RWPE2 (cell line): ENCODE measurements at places on chromosomes 6 and 20.
A peak's percentile ranks its signal among the peaks of the same experiment; 100 is the strongest.

DNA sequence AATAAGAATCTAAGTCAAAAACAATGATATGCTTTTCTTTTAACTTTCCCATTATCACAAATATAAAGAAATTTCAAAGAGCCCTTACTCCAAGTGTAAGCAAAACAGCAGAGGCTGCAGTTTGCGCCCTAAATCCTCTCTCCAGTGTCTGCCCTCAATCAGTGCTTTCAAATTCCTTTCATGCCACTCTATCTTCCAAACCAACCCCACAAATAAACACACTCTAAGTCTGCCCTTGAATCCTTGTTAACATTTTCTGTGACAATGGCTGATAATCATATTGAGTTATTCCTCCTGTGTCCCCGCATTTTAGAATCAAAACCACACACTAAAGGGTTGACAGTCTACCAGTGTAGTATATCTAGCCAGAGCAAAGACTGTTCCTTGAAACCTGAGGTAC lies 317.9 kb upstream of the MARCKS start:
- H3K36me3 ChIP-seq: no peaks in the 10 kb centered on the region
- H3K4me3 ChIP-seq: no peak overlapping the region
- H3K27ac ChIP-seq: no peak overlapping the region
- no peak for DNase-seq
- H3K27me3 ChIP-seq: no peaks in the 10 kb centered on the region
- peaks cover 6% of the 10 kb centered on the region for H3K4me1 ChIP-seq

DNA sequence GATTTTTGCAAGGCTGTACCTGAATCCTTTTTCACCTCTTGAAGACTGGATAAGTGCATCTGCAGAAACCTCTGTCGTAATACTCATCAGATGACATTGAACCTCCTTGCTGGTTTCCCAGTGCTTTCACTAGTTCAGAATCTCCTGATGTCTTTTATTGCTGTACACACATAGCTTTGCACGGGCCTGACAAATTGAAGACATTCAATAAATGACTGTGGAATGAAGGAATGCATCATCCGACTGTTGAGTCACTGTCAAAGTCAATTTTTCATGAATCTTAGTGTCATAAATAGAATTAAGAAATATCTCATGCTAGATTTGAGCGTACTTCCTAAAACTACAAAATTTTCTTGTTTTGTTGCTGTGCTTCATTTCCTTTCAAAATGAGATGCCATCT lies 598.2 kb upstream of the MAP3K7 start:
- no peak overlapping the region for H3K4me3 ChIP-seq
- no peaks in the 10 kb centered on the region for H3K4me1 ChIP-seq
- H3K27me3 ChIP-seq: no peaks in the 10 kb centered on the region
- H3K36me3 ChIP-seq: no peaks in the 10 kb centered on the region

DNA sequence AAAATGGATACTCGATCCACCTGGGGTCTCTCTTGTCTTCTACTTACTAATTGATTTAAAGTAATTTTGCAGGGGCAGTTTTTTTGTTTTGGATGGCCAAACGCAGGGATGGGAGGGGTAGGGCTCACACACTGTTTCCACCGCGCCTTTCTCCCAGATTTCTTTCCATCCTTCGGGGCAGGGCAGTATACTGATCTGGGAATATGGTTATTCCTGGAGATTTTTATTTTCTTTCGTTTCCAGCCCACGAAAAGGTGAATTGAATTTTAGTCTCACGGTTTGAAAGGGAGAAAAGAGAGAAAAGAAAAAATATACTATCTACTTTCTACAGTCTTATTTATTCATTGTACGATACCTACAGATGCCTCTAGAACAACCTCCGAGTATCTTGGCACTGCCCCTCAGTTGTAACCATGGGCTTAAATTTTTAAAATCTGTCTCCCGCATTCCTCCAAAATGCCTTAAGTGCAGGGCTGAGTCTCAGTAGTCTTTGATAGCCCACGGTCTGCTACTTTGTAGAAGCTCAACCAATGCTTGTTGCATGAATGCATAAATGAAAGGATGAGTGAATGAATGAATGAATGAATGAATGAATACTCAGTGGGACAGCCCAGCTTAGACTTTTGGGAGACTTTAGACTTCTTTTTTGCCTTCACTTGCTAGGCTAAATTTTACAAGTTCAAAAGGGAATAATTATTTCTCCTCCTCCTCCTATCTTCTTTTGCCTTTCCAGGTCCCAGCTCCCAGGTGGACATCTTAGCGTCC lies 18.1 kb upstream of the TRIM27 start:
- DNase-seq: no peak
- H3K27me3 ChIP-seq: no peaks in the 10 kb centered on the region
- H3K27ac ChIP-seq: peak overlapping the region; percentile 56
- peaks cover 7% of the 10 kb centered on the region for H3K4me1 ChIP-seq

GRCh38 chr6:114334237-114334636 lies 8.6 kb downstream of the HS3ST5 start:
- no peaks in the 10 kb centered on the region for H3K4me1 ChIP-seq
- no peak overlapping the region for H3K27ac ChIP-seq
- DNase-seq: no peak
- no peaks in the 10 kb centered on the region for H3K36me3 ChIP-seq
- no peak overlapping the region for H3K4me3 ChIP-seq

- H3K4me1 ChIP-seq: peaks cover 23% of the 10 kb centered on the region
- DNase-seq: no peak
- no peak overlapping the region for H3K4me3 ChIP-seq
- H3K27ac ChIP-seq: peak overlapping the region; percentile 44
Measured at GRCh38 chr6:32108727-32109113, 418 bp downstream of the TNXB start.
